Kidney glomerular epithelial cell (primary cell): ENCODE measurements at places on chromosomes 7 and 10.

DNA sequence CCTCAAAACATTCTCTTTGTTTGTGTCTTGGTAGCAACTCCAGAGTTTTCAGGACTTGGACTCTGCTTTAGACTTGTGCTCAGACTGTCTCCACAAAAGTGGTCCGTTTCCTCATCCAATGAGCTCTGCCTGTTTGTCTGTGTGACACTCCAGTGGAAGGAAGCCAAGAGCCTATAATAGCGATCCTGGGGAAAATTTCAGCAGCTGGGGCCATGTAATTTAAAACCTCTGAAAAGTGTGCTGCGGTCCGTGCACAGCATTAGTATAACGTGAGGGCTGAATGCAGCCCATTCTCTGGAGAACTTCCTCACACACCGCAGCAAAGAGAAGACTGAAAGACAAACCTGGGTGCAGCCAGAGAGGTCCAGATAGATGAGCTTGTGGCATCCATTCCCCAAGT lies at the start of gene LRRC17:
Gene LRRC17, plus strand, starts transcription at position 259 of the 400 bp plus-strand sequence. CDS start 20,914 bp downstream, outside the sequence.
- DNase-seq, result no peak

DNA sequence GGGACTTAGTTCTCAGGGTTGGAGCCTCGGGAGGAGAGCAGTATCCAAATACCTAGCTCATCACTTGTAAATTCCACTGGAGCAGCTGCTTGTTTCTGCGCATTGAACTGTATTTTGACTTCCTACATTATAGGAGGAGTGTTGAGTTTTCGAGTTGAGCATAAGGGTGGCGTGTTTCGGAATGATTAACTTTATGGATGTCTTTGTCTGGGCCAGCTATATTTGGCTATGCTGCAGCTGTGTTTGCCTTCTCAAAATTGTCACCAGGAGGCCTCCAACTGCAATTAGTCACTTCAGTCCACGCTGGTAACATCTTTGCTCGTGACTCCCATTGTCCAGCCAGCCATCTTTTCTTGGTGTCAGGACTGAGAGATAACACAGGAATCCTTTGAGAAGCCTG lies 9.1 kb downstream of the CELF2 start:
- DNase-seq, result no peak

GRCh38 chr10:66038623-66039022 lies 887.2 kb upstream of the LRRTM3 start:
- no peak for DNase-seq

- no peak for DNase-seq
Observed at GRCh38 chr10:77633376-77633775, 4.2 kb downstream of the KCNMA1 start.

DNA sequence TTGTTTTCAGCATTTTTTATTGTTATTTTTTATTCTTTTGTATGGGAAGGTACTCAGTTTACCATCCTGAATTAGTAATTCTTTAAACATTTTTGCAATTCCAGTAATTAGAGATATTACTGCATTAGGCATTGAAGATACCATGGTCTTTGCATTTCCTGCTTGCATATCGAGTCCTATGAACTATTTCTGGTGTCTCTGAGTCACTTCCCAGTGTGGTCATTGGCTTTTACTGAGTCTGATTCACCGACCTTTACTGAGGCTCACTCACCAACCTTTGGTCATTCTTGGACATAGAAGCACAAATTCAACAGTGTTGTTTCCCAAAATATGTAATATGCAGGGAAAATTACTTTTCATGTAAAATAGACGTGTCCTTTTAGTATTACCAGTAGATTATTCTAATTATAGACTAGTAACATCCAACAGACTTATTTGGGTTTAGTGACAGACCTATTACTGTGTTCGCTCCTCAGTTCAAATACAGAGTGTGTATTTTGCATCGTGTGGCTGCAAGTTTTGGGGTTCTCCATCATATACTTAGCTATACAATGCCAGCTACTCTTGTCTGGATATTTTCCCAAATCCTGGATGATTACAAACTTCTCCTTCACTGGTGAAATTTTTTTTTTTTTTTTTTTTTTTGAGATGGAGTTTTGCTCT lies 180.7 kb upstream of the PRSS1 start:
- DNase-seq, result peak; percentile 79

GRCh38 chr10:69179089-69179742 lies 818 bp upstream of the SUPV3L1 start:
- no peak for DNase-seq

DNA sequence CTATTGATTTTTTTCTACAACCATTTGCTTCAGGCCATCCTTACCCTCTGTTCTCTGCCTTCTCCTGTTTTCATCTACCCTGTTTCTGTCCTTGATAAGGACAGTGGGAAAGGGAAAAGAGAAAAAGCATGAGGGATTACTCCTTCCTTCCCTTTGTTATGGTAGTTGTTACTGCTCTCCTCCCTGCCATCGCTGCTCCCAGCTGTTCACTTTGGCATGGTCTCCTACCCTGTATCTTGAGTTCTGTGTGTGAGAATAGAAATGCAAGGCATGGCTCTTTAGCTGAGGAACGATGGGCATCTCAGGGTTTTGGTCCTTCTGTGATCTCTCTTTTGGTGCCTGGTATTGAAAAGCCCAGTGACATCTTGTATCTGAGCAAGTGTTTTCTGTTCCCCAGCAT lies 6.4 kb downstream of the CCSER2 start:
- no peak for DNase-seq

DNA sequence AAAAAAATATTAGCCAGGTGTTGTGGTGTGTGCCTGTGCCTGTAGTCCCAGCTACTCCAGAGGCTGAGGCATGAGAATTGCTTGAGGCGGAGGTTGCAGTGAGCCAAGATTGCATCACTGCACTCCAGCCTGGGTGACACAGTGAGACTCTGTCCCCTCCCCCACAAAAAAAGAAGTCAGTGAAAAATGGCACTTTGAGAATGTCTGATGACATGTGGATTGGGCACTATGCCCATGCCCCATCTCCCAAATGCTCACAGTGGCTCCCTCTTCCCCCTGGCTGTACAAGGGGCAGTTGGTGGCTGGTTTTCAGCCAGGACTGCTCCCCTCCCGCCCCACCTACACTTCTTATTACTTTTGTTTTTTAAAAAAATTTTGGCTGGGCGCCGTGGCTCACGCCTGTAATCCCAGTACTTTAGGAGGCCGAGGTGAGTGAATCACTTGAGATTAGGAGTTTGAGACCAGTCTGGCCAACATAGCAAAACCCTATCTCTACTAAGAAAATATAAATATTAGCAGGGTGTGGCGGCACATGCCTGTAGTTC lies 26.1 kb downstream of the IL15RA start:
- DNase-seq, result no peak

- DNase-seq, result no peak
Observed at GRCh38 chr10:97647556-97647955, 7.1 kb downstream of the PI4K2A start.

GRCh38 chr10:133052076-133052475 lies 35.6 kb upstream of the ADGRA1 start:
- no peak for DNase-seq

DNA sequence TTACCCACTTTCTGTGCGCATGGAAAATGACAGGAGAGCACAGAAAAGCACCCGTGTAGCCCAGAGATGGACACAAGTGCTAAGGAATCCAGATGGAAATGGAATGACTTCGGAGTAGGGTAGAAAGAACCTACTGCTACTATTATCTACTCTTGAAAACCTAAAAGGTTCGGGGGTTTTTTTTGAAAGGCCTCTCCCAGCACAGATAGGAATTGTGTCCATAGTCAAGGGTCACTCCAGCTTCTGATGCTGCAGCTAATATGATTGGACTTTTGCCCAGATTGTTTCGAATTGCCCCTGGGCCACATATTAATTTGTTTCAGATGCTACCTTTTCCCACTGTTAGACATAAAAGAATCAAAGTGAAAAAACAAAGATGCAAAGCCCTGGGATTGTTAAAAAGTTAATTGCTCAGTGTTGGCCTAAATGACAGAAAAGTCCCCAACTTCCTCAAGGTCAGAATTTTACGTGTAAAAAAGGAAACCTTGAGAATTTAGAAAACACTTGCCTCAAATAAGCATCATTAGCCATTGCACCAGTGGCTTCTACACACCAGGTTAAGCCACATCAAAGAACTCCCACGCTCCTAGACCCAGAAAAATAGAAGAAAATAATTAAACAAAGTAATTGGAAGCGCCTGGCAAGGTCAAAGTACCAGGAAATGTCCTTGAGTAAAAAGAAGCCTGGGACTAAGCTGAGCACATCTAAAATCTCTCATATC lies 40.8 kb upstream of the INSIG1 start:
- no peak for DNase-seq

DNA sequence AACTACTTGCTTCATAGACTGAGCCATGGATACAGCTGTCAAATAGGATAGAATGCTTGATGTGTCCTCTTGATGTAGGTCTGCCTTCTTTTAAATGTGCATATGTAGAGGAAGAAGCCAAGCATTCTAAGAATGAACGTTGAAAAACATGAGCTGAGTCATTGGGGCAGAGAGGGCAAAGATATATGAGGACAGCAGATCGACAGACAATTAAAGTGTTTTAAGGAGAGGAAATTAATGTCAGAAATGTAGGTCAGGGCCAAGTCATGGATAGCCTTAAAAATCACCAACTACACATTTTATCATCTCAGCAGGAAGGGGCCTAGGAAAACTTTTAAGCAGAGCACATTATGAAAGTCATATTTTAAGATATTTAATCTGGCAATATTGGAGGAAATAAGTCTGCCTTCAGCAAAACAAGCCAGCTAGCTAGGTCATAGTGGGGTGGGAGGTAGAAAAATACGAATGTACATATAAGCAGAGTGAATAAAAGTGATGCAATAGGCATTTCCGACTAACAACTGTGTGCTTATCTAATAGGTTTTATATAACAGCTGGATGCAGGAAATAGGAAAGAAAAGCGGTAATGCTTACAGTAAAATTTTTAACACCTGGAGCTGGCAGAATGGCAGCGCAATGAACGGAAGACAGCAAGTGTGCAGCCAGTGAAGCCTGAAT lies 638.3 kb upstream of the TPK1 start:
- no peak for DNase-seq

- no peak for DNase-seq
Observed at GRCh38 chr7:105323366-105323765, 65.4 kb downstream of the SRPK2 start.
